ENCODE measurements at places on chromosomes 11 and 22.

DNA sequence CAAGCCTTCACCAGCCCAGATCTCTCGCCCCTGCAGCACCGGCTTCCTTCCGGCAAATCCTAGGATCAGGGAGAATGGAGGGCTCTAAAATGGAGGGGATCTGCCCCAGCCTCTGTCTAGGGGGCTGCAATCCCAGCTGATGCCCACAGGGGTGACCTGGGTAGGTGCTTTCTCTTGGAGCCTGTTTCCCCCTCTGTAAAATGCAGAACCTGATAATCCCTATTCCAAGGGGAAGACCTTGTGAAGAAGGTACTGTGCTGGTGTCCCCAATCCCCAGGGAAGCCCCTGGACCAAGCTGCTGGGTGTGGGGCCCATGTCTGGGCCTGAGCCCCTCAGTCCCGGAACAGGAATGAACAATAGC lies 2.8 kb downstream of the EMID1 start:
- no peak for DNase-seq

GRCh38 chr11:17098658-17099057 lies 21.2 kb upstream of the RPS13 start:
- no peak for DNase-seq

- no peak for DNase-seq
Measured at GRCh38 chr11:45057938-45058646, 88.3 kb upstream of the PRDM11 start.

- no peak for DNase-seq
Measured at GRCh38 chr22:43858156-43858895, 4.0 kb downstream of the SULT4A1 start.

- no peak for DNase-seq
Measured at GRCh38 chr11:86374586-86374985, at the start of gene CCDC81. Gene CCDC81 (plus strand): TSS chr11:86374887. CDS start chr11:86375164, 277 bp downstream.

- DNase-seq, result no peak
Measured at GRCh38 chr22:31897842-31898805, 46.2 kb upstream of the YWHAH start.

DNA sequence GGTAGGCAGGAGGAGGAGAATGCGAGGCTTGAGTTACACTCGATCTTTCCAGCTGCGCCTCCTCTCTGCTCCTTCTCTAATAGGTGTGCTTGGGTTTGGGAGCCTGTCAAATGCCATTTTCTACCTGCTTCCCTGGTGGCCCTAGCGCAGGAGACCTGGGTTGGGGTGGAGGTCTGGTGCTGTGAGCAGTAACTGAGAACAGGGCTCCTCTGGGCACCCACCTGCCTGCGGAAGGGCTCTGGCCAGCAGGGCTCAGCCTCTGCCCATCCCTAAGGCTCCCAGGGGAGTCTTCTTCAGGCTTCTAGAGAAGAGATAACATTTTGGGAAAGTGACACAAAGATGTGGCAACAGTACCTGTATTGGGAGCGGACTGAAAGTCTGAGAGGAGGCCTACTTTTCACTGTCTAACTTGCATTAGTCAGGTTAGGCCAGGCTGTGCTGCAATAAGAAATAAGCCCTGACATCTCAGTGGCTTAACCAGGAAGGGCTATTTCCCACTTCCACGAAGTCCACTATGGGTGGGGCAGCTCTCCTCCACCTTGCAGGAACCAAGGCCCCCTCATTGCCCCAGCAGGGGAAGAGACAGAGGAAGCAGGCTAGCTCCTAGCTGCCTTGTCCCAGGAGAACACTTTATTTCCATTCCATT lies 7.7 kb upstream of the LTO1 start:
- no peak for DNase-seq

- no peak for DNase-seq
Measured at GRCh38 chr11:34167961-34168360, 62.5 kb downstream of the NAT10 start.

GRCh38 chr22:19744350-19745006 lies 16.1 kb upstream of the TBX1 start:
- DNase-seq, result no peak

DNA sequence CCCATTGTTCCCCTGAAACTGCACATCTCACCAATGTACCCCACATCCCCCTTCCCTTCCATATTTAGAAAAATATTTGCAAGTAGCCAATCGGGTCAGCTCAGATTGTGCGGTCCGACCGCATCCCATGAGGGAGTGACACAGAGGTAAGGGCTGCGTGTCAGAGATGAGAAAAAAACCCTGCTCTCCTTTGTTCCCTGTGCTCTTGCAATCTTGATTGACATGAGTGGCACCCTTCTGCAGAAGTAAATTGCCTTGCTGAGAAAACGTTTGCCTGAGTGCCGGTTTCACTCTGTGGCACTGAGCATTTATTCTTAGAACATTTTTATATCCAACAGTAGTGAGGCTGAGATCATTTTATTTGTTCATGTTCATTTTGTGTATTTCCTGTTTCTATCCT lies 81.6 kb upstream of the CCDC90B start:
- no peak for DNase-seq

DNA sequence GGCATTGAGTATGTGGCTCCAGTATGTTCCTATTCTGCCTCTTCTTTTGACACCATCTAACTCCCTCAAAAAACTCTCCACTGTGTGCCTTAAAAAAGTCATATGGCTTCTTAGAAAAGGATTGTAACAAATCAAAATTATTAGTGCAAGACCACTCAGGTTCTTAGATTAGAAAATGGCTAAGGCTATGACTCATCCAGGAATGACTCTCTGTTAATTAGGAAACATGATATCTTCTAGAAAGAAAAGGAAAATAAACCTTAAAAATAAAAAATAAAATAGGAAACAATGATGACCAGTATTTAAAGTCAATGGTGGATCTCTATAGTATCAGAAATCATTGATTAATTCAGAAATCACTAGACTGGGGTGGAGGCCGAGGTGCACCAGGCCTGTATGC lies 21.7 kb downstream of the SLC25A17 start:
- DNase-seq, result no peak

DNA sequence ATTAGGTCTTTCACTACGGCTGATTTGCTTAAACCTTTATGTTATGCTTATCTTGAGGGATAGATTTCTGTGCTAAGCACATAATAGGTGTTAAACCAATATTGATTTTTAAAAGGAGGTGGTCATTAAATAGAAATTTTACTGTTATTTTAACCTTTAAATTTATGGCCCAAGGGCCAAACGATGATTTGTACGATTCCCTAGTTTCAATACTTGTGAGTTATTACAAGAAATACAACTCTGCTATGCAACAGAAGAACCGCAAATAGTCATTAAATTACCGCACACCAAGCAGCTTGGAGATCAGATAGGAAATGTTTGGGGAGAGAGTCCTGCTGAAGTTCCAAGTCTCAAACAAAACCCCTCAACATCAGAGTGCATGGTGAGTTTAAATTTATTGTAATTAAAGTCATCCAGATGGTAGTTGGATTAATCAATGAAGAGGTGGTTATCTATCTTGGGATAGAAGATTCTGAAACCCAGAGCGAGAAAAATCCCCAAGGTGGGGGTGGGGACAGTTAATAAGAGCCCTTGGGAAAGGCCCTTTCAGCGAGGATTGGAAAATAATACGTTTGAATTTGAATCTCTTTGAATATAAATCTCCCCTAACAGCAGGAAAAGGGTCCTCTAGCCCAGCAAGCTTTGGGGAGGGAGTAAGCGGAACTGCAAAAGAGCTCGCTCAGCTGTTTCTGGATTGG lies 805 bp upstream of the QSER1 start:
- DNase-seq, result peak; percentile 5

DNA sequence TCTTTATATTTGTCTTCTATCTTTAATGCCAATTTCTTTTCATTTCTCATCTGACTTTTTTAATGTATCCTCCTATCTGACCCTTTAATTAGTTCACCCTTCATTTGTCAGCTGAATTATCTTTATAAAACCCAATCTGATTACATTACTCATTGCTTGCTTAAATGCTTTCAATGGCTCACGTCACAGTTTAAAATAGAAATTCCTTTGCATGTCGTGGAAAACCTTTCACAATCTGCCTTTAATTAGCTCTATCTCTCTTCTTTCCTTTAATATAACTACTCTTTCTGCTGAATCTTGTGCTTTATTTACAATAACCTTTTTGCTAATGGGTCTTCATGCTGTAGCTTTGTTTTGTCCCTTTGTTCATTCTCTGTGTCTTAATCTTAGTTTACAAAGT lies 125.7 kb downstream of the DYNC2H1 start:
- DNase-seq, result no peak

DNA sequence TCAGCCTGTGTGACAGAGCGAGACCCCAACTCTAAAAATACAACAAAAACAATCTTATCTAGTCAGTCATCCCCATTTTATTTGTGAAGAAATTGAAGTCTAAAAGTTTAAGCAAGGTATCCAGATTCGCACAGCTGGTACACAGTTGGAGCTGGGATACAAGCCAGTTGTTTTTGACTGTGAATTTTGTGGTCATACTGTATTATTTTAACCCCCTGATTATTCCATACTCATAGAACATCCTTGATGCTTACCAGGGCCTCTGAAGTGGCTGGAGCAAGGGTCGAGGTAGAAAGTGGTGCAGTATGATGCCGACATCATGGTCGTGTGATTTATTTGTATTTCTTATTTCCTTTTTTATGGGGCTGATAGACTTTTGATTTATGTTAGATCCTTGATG lies 50.0 kb downstream of the BID start:
- no peak for DNase-seq

- DNase-seq, result no peak
Measured at GRCh38 chr11:40100162-40100553, 1359.3 kb downstream of the LRRC4C start.

DNA sequence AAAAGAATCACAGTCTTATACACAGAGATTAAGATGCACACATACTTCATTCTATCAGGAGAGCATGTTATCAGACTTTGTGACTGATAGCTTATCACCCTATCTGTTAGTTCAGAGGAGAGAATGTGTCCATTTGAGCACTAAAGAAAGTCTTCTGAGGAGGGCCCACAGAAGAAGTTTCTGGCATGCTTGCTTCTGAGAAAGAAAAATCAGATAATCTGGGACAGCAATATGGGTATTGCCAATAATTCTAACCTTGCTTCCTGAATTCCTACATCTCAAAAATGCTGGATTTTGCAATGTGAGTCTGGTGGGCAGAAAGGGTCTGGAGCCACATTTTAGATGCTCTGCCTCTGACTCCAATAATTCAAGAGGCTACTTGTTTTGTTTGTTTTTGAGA lies 128.9 kb downstream of the RBFOX2 start:
- DNase-seq, result no peak
